ENCODE measurements at places on chromosomes 2 and 18. TPM values are rescaled to one million over a fixed set of nuclear protein-coding genes. Genes with fewer than 3 reads are reported as not detected.

DNA sequence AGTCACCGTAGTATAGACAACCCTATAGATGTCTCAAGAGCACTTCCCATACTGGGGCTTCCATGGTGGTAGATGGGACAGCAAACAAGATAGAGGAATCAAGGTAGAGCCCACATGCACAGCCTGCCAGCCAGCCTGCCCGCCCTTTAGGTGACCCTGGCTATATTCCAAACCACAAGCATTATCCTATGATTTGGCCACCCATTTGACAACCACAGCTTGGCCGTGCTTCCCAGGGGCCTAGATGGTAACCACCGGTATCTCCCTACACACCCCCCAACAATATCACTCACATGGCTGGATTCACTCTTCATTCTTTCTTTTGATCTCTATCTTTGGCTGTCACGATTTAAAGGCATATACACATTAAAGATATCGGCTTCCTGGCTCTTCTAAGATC lies 85.3 kb downstream of the CDK15 start:
- no peak for DNase-seq
- no peaks in the 10 kb centered on the region for H3K36me3 ChIP-seq
- H3K4me3 ChIP-seq, result no peak overlapping the region
- no peak overlapping the region for H3K27ac ChIP-seq

GRCh38 chr2:142484111-142484510 lies 353.3 kb upstream of the LRP1B start:
- no peak for DNase-seq
- H3K27ac ChIP-seq, result no peak overlapping the region
- H3K4me3 ChIP-seq, result no peak overlapping the region
- H3K4me1 ChIP-seq, result no peaks in the 10 kb centered on the region
- no peaks in the 10 kb centered on the region for H3K36me3 ChIP-seq
- no peaks in the 10 kb centered on the region for H3K27me3 ChIP-seq

DNA sequence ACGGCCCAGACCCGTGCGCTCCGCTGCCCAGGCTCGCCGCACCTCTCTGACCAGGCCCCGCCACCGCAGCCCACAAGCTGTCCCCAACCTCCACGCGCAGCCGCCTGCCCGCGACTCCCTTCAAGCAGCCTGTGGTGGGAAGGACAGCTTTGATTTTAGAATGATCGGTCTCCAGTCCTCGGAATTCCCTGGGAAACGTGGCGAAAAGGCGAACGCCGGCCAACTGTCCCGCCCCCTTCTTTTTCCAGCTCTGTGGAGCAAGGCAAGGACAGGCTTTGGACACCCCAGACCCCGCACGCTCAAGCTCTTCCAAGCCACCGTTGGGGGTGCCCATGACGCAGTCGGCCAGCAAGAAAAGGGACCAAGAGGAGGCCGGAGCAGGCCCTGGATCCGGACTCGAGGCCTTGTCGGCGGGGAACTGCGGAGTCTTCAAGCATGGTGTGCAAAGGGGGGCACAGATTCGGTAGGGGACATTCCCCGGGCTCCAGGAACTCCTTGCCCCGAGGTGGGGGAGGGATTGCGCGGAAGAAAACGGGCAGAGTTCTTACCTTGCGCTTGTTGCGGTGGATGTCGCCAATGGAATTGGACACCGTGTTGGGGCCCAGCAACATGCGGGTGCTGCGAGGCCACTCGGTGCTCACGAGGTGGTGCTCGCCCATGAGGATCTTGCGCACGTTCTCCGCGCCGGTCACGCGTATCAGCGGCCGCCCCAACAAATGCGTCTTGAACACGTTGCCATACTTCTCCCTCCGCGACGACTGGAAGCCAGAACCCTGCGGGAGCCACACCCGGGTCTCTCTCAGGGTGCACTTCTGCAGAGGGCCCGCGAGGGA lies 4.0 kb downstream of the CYP26B1 start:
- H3K4me3 ChIP-seq, result peak overlapping the region; percentile 77
- H3K27me3 ChIP-seq, result peaks cover 96% of the 10 kb centered on the region
- H3K36me3 ChIP-seq, result no peaks in the 10 kb centered on the region
- peak; percentile 42 for DNase-seq
- no peak overlapping the region for H3K27ac ChIP-seq
- H3K4me1 ChIP-seq, result peaks cover 30% of the 10 kb centered on the region

DNA sequence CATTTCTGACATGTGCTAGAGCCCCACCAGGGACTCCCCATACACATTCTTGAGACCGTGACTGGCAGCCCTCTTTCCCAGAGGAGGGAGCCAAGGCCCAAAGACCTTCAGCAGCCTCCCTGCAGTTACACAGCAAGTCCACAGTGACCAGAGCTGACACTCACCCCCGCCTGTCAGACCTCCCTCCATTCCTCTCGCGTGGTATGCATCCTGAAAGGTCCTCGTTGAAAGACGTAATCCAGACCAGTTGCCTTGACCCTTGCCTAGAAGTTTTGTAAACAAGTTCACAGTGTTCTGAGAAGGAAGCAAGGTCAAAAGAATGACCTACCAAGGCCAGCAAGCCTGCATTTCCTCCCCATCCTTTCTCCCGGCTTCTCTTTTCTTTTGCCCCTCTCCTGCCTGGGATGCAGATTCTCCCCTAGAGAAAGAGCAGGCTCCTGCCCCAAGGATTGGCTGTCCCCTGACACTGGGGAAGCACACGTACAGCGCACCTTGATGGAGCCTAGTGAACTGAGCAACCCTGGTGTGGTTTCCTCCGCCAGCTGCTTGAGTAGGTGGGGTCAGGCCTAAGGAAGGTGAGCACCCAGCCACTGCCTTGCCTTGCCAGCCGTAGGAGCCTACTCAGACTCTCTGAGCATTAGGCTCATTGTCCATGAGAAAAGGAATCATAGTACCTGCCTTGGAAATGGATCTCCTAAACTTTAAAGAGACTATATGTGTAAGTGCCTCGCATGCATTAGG lies 18.3 kb downstream of the TRIB2 start:
- H3K4me1 ChIP-seq, result no peaks in the 10 kb centered on the region
- DNase-seq, result no peak
- no peak overlapping the region for H3K4me3 ChIP-seq
- H3K27ac ChIP-seq, result no peak overlapping the region
- no peaks in the 10 kb centered on the region for H3K27me3 ChIP-seq

- DNase-seq, result no peak
- H3K4me3 ChIP-seq, result no peak overlapping the region
- H3K27me3 ChIP-seq, result no peaks in the 10 kb centered on the region
- no peak overlapping the region for H3K27ac ChIP-seq
Measured at GRCh38 chr2:72007402-72007801, 140.3 kb downstream of the CYP26B1 start.

DNA sequence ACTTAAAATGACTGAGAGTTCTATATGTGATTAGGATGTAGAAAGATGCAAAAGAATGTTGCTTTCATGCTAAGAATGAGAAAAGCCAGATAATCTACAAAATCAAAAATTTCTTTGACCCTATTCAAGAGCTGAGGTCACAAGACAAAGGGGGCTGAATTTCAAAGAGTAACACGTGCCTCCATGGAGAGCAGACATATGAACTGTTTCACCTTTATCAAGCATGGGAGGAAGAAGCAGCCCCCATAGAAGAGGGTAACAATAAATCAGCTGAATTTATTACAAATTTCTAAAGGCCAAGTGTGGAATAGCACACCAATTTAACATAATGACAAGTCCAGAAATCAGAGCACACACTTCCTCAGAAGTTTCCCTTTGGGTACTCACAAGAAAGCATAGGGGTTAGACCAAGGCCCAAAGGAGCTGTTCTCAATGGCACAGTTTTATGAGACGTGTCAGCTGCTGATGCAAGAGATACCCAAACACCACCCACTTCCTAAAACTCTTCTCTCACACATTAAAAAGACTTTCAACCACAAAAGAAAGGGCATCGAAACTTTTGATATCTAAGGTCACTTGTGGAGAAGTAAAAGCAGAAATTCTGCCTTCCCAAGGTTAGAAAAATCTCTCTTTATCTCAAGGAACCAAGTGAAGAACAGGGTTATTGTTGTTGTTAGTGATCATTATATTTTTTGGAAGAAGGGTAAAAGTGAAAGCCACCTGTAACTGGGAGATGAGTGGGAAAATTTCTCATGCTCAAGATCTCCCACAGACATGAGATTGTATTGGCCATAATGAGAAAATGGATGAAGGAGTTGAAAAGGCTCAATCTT lies 950.1 kb downstream of the TRIB2 start:
- DNase-seq, result no peak
- H3K4me3 ChIP-seq, result no peak overlapping the region
- no peak overlapping the region for H3K27ac ChIP-seq
- H3K27me3 ChIP-seq, result peaks cover 8% of the 10 kb centered on the region

- H3K27ac ChIP-seq, result no peak overlapping the region
- no peaks in the 10 kb centered on the region for H3K4me1 ChIP-seq
- no peak for DNase-seq
Measured at GRCh38 chr18:11489266-11489899, 120.0 kb upstream of the SLC35G4 start.

- H3K27ac ChIP-seq, result no peak overlapping the region
- DNase-seq, result no peak
- H3K36me3 ChIP-seq, result no peaks in the 10 kb centered on the region
Measured at GRCh38 chr2:84378960-84379359, 80.1 kb downstream of the SUCLG1 start.

- DNase-seq, result no peak
- H3K27me3 ChIP-seq, result no peaks in the 10 kb centered on the region
- H3K4me1 ChIP-seq, result peaks cover 6% of the 10 kb centered on the region
- H3K27ac ChIP-seq, result no peak overlapping the region
- H3K36me3 ChIP-seq, result no peaks in the 10 kb centered on the region
- no peak overlapping the region for H3K4me3 ChIP-seq
Measured at GRCh38 chr2:175462246-175462645, 280.7 kb upstream of the ATP5MC3 start.

GRCh38 chr18:33558529-33558928 lies 19.5 kb upstream of the ASXL3 start:
- no peak for DNase-seq
- no peaks in the 10 kb centered on the region for H3K27me3 ChIP-seq
- no peak overlapping the region for H3K27ac ChIP-seq
- no peak overlapping the region for H3K4me3 ChIP-seq
- no peaks in the 10 kb centered on the region for H3K36me3 ChIP-seq
- 0 out of 2 replicates have a peak, but pooled peaks cover 4% of the 10 kb centered on the region for H3K4me1 ChIP-seq

- no peak overlapping the region for H3K4me3 ChIP-seq
- no peaks in the 10 kb centered on the region for H3K27me3 ChIP-seq
- DNase-seq, result no peak
- no peaks in the 10 kb centered on the region for H3K4me1 ChIP-seq
- no peaks in the 10 kb centered on the region for H3K36me3 ChIP-seq
- no peak overlapping the region for H3K27ac ChIP-seq
Measured at GRCh38 chr2:10238396-10238795, 64.3 kb upstream of the HPCAL1 start.

DNA sequence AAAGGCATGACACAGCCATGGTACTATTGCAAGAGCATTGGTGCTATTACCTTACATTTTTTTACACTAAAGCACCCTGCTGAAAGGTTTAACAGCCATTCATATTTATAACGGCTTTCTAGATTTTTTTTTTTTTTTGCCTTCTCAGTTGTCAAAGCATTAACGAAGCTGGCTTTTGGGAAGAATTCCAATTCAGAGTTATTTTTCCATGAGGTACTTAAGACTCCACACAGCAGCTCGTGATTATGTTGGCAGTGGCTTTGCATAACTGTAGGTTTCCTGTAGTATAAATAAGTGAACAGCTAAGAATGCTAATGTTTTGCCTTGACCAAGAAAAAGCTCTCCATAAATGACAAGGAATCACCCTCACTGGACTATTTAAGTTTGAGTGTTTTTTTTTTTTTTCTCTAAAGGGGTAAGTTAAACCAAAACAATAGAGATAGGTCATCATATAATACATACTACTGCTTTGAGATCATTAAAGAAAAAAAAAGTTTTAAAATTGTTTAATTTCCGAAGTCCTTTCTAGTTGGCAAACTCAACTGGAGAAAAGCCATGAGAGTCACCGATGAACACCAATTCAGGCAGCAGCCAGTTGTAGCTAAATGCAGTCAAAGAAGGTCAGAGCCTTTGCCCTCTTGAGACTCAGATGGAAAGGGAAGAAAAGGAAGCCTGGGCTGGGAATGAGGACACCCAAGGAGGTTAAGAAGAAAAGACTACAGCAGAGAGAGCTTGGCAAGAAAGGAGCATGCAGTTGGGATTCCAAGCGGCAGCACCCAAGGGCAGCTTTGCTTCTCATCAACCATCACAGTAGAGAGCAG lies 187.4 kb upstream of the NCKAP5 start:
- peaks cover 7% of the 10 kb centered on the region for H3K4me1 ChIP-seq
- H3K4me3 ChIP-seq, result no peak overlapping the region
- no peaks in the 10 kb centered on the region for H3K27me3 ChIP-seq
- H3K36me3 ChIP-seq, result no peaks in the 10 kb centered on the region
- H3K27ac ChIP-seq, result no peak overlapping the region

- H3K4me3 ChIP-seq, result peak overlapping the region; percentile 82
- no peak overlapping the region for H3K27ac ChIP-seq
- H3K4me1 ChIP-seq, result peaks cover 39% of the 10 kb centered on the region
- DNase-seq, result peak; percentile 21
Measured at GRCh38 chr2:64141674-64142405, 2.4 kb downstream of the PELI1 start.

DNA sequence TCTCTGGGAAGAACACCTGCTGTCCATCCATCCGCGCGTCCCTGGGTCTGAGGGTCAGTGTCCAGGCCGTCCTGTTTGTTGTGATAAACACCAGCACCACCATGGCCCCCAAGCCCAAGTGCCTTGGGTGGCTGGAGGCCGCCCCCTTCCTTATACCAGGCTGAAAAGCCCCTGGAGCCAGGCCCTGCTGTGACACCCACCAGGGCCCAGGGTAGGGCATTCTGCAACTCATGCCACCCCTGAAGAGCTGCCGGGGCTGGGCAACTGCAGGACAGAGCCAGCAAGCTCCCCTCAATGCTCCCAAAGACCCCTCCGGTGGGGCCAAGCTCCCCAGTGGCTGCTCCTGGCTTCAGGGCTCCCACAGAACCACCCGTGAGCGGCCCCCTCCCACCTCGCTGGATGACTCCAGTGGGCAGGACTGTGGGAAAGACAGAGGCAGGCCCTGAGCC lies 31.9 kb upstream of the SNED1 start:
- DNase-seq, result no peak
- no peaks in the 10 kb centered on the region for H3K36me3 ChIP-seq
- no peak overlapping the region for H3K27ac ChIP-seq
- no peaks in the 10 kb centered on the region for H3K27me3 ChIP-seq
- H3K4me3 ChIP-seq, result no peak overlapping the region

GRCh38 chr2:121796239-121796638 lies 40.8 kb downstream of the TSN start:
- no peak overlapping the region for H3K4me3 ChIP-seq
- H3K4me1 ChIP-seq, result peaks cover 20% of the 10 kb centered on the region
- H3K27me3 ChIP-seq, result no peaks in the 10 kb centered on the region
- no peak overlapping the region for H3K27ac ChIP-seq
- H3K36me3 ChIP-seq, result no peaks in the 10 kb centered on the region

DNA sequence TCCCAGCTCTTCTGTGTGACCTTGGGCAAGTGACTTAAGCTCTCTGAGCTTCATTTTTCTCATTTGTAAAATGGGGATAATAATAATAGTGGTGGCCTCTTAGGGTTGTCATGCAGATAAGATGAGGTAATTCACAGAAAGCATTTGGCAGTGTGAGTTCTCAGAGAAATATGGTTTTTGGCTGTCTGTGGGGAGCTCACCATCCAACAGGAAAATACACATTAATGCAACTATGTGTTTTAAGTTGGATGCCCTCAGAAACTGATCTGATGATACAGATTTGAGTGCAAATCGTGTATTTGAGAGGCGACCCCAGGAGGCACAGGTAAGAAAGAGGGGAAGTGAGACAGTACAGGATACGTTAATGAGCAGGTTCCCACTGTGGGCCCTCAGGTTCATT lies 56.1 kb upstream of the SPRED2 start:
- no peak overlapping the region for H3K27ac ChIP-seq
- no peaks in the 10 kb centered on the region for H3K4me1 ChIP-seq
- H3K27me3 ChIP-seq, result no peaks in the 10 kb centered on the region
- DNase-seq, result no peak

SERPINB4 gene
- total RNA-seq, result 1.1 TPM

FTCDNL1 gene
- total RNA-seq, result 3.3 TPM

ASPRV1 gene
- 1.4 TPM for total RNA-seq

ZBTB7C gene
- total RNA-seq, result 0.14 TPM

ACTR1B gene
- 42.5 TPM for total RNA-seq

NEU2 gene
- not detected for total RNA-seq
